DMS153 (cell line): ENCODE measurements at places on chromosomes 11 and 22.

GRCh38 chr11:45872651-45873356 lies 12.6 kb upstream of the MAPK8IP1 start:
- DNase-seq, result peak; percentile 35

DNA sequence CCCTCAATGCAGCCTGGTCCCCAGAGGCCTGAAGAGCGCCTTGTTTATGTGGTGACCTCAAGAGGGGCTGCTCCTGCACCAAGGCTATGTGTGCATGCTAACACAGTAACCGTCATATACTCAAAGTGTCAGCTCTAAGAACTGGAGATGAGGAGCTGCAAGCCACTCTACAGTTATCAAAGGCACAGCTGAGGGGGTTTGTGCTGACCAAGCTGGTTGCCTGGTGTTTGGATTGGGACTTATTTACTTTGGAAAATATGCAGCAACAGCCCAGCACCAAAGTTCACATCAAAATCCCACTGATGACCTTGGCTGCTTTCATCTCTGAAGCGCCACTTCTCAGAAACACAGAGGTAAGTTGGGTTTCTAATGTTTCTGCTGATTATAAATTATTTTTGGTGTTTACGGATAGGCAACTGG lies at the start of gene SERPIND1:
Gene SERPIND1 (plus strand): TSS at position 321 of the 420 bp plus-strand sequence. CDS start 5,200 bp downstream, outside the sequence.
- no peak for DNase-seq

DNA sequence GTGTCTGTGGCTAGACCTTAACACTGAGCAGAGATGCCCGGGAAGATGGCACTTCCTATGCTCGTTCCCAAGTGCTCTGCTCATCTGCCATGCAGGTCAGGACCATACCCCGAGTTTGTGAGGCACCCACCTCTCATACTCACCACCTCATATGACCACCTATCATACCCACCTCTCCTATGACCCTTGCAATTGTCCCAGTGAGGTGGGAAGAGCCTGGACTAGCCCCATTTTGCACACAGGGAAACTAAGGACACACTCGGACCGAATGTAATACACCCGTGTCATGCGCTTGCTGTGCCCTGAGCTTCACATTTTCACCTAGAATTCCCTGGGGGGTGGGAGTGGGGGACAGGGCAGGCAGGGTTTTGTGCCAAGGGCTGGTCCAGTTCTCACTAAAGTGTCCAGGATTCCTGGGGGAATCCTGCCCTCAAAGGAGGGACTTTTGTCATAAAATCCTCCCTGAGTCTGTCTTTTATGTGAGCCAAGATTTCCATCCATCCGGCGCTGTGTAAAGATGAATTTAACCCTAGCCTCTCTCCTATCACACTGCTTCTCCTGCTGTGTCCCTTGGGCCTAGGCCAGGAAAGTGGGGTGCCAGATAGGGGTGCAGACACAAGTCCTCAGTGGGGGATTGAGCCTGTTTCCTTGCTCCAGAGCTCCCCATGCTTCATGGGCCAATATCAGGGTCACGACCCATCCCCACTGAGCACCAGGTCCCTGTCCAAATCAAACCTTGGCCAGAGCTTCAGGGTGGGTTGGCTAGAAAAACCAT lies 20.0 kb downstream of the TPBGL start:
- DNase-seq, result no peak

DNA sequence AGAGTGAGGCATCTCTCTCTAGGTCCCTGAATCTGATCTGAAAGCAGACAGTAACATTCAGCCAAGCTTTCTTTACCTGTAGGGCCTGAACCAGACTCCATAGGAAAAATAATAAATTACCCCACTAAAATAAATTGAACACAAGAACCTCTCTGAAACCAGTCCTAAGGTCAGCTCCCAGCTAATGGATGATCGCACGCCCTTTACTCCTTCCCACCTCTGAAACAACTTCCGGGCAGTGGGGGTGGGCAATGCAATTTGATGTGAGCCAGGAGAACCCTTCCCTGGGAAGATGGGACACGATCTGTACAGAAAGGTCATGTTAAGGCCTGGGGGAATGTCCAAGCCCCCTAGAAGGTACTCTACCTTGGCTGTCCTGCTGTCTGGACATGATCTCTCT lies 71.2 kb downstream of the MICAL3 start:
- DNase-seq, result no peak

- no peak for DNase-seq
These were observed 116.8 kb downstream of the ZBTB16 start for GRCh38 chr11:114176321-114176720.

DNA sequence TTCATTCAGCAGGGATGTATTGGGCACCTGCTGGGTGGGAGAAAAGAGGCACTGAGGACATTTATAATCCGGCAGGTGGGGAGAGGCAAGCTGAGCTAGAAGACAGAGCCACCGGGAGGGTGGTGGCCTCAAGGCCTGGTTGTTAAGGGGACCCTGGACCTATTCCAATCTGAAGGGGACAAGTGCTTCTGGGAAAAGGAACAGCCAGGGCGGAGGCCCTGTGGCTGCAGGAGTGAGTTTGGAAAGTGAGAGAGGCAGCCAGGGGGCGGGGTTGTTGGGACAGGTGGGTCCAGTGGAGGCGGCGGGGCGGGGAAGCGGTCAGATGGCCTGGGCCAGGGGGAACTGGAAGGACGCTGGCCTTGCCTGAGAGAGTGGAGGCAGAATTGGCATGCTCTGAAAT lies 29.1 kb downstream of the ANO1 start:
- no peak for DNase-seq

DNA sequence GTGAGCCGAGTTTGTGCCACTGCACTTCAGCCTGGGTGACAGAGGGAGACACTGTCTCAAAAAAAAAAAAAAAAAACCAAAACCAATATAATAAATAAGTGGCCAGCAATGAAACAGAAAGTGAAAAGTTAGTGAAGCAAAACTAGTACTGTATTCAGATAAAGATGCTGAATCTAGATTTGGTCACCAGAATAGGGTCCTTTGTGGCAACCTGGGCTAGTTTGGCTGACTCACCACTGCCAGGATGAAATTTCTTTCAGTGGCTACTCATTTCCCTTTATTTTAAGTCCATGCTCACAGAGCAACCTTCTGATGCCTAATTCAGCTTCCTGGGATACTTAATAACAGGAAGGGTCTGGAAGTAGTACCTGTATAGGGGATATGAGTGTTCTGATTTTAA lies 26.0 kb downstream of the LIMK2 start:
- no peak for DNase-seq

- no peak for DNase-seq
These were observed 1232.8 kb downstream of the LRRC4C start for GRCh38 chr11:40226654-40227053.

DNA sequence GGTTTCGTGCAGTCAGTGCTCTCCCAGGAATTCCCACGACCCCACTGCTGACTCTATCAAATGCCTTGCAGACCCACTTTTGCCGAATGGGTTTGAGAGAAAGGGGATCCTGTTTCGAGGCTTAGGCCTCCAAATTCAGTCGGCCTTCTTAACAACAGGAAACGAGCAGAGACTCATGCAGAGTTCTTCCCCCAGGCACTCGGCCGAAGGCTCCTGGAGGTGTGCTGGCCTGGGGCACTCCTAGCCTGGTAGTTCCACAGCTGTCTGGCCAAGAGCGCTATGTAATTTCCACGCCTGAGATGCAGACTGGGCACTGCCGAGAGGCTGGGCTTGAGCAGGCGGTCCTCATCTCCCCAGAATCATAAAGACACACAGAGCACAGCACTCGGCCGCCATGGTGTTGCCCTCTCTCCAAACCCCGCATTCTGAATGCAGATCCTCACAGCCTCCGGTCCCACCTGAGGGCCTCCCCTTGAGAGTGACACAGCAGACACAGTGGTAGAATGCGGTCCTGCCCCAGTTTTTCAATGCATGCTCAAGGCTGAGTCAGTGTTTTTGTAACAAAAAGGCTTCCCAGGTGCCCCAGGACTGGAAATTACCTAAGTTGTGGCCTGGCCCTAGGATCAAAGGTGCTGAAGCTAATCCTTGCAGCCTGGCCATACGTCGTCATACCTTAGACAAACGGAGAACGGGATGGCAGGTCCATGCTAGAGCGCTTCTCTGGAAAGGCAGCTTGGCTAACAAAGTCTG lies 30.2 kb upstream of the BID start:
- DNase-seq, result no peak

GRCh38 chr11:118106789-118107335 lies 20.1 kb upstream of the SMIM35 start:
- DNase-seq, result no peak

- no peak for DNase-seq
These were observed 590 bp upstream of the IGF2 start for GRCh38 chr11:2139621-2140337.

DNA sequence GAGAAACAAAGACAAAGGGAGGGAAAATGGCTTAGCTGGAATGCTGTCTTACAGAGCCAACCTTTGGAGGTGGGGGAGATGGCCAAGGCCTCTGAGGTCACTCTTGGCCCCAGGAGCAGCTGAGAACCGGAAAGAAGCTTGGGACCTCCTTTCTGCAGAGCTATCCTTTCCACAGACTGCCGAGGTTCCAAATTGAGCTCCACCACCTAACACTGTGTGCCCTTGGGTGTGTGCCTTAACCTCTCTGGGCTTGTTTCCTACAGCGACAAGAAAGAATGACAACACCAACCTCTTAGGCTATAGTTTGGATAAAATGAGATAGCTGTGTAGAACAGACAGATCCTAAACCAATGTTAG lies 23.2 kb downstream of the RTN4RL2 start:
- no peak for DNase-seq

- no peak for DNase-seq
These were observed 13.5 kb downstream of the MCAT start for GRCh38 chr22:43129426-43130425.

DNA sequence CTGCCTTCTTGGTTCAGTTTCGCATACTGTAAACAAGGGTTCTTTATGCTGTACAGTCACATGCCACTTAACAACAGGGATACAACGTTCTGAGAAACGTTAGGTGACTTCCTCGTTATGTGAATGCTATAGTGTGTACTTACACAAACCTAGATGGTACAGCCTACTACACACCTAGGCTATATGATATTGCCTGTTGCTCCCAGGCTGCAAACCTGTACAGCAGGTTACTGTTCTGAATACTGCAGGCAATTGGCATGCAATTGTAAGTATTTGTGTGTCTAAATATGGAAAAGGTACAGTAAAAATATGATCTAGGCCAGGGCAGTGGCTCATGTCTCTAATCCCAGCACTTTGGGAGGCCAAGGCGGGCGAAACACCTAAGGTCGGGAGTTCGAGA lies 85.7 kb upstream of the PRDM11 start:
- peak; percentile 53 for DNase-seq

DNA sequence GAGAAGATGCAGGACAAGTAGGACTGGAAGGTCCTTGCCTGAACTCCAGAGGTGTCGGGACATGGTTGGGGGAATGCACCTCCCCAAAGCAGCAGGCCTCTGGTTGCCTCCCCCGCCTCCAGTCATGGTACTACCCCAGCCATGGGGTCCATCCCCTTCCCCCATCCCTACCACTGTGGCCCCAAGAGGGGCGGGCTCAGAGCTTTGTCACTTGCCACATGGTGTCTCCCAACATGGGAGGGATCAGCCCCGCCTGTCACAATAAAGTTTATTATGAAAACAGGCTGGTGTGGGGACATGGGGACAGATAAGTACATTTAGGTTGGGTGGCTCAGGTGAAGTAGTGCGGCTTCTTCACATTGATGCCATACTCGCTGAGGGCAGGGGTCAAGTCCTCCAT lies 1.4 kb downstream of the TAF10 start:
- DNase-seq, result no peak

GRCh38 chr11:71251761-71252268 lies 562 bp downstream of the SHANK2 start:
- no peak for DNase-seq

DNA sequence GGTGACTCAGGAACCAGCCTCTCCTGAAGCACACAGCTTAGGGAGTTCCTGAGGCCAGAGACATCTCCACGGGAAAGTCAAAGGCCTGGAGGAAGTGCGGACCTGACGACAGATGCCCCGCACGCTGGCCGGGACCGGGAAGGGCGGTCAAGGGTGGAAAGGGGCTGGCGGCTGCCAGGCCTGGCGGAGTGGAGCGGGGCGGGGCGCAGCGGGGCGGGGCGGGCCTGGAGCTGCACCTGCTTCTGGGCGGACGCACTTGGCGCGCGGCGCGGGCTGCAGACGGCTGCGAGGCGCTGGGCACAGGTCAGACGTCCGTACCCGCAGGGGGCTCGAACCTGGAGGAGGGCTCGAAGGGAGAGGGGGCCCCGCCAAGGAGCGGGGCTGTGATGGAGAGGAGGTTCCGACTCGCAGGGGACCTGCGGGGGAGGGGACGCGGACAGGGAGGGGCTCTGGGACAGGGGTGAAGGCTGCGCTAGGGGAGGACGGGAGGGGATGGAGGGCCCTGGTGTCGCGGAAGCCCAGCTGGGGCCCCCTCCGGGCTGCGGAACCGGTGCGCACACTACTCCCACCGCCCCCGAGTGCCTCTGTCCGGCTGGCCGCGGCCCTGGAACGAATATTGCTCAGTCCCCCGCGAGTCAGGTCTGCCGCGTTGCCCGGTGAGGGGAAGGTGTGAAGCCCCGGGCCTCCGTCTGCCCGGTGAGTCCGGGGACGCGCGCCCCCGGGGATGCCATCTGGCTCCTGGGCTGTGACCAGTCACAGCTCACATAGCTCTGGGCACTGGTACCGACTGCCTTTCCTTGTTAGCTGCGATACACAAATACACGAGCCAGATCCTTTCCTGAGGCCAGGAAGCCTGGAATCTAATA lies at the start of gene TMEM45B:
Gene TMEM45B (plus strand): TSS at position 253 of the 866 bp plus-strand sequence. CDS start 36,635 bp downstream, outside the sequence.
- peak; percentile 24 for DNase-seq

- no peak for DNase-seq
These were observed 36.5 kb downstream of the TENM4 start for GRCh38 chr11:79404325-79404724.

DNA sequence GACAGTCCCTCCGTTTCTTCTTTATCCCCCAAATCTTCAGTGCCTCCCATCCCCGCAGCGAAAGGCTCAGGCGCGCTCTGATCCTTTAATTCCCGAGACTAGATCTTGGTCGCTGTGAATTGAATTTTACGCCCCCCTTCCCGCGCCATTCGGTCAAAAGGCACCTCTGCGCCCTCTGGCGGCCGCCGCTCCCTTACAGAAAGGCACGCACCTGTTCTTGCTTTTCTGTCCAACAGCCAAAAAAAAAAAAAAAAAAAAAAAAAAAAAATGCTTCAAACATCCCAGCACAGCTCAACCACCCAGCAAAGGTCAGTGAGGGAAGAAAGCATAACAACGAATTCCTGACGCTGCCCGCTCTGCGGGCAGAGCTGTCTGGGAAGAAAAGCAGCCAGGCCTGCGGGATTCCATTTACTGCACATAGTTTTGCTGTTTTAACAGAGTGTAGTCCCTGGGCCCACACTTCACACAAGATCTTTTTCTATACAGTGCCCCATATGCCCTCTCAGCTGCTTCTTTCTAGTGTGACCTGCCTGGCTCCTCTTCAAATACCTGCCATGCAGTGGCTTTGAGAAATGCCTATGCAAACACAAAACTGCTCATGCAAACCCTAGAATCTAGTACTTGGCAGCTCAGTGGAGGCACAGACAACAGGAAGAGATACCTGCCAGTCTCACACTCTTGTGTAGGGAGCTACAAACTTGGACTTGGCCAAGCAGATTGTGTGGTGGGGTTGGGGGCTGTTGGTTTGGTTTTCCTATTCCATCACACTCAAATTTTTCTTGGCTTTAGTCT lies 1.3 kb upstream of the ESAM start:
- peak; percentile 57 for DNase-seq

- DNase-seq, result no peak
These were observed 7.8 kb downstream of the WT1 start for GRCh38 chr11:32427616-32427934.
